ENCODE measurements at places on chromosomes 1 and 21.

DNA sequence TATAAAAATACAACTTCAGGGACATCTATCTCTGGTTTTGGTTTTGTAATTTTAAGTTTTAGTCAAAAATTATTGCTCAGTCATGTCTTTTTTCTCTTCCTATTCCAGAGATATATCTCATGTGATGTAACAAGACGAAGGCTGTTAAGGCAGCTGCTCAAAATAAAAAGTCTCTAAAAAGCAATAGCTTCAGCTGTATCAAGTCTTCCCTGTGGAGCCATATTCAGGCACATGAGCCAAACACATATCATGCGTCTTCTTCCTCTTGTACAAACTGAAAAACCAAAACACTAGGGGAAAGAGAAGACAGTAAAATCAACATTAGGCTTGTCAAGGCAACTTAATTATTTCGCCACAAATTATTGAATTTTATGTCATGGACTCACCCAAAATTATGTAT, 240.7 kb downstream of the NRIP1 start:
- DNase-seq: no peak

DNA sequence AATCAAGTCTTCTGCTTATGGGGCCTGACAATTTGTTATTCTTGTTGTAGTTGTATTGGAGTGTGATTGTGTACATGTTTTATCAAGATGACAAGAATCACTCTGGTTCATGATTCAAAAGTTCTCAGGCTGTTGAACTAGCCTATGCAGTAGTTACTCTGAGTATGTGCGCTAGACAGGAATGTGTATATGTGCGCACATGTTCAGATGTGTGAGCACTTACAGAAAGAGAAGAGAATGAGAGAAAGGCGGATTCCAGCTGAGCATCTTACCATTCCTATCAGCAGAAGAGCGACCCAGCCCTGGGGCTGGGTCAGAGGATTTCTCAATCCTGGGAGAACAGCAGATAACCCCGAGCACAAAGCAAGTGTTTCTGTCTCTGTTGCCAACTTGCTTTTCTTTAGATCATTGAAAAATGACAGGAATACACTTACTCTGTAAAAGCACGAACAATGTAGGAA, 110.8 kb upstream of the HOOK1 start:
- no peak for DNase-seq

DNA sequence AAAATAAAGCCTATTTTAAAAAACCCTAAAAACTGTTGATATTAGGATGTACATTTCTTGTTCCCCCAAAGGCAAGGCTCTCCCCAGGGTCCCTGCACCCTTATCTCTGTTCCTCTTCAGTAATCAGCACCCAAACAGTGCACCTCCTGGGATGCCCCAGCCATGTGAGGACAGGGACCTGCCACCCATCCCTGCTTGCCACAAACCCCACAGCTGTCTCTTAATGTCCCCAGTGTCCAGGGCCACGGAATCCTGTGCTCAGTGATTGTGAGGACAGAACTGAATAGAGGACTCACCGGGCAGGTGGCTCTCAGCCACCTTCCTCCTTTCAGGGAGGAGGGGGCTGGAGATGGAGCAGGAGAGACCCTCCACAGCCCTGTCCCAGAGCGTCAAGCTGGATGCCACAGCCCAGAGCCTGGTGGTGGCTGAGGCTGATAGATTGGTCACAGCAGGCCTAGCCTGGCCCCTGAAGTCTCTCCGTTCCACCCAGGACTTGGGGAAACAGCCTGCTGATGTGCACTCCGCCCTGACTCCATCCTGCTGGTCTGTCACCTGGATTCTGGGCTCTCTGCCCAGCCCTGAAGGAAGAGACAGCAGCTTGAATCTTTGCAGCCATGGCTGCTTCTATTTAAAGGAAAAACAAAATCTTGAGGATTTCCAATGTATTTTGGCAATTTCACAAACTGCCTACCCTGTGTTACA, 23.1 kb downstream of the RNF187 start:
- DNase-seq: no peak

DNA sequence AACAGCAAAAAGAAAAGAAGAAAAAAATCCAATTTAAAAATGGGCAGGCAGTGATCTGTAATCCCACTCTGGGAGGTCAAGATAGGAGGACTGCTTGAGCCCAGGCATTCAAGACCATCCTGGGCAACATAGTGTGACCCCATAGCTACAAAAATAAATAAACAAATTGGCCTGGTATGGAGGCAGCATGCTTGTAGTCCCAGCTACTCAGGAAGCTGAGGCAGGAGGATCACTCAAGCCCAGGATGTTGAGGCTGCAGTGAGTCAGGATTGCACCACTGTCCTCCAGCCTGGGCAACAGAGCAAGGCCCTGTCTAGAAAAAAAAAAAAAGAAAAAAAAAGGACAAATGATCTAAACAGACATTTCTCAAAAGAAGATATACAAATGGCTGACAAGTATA, 99.6 kb downstream of the EIF4G3 start:
- no peak for DNase-seq

DNA sequence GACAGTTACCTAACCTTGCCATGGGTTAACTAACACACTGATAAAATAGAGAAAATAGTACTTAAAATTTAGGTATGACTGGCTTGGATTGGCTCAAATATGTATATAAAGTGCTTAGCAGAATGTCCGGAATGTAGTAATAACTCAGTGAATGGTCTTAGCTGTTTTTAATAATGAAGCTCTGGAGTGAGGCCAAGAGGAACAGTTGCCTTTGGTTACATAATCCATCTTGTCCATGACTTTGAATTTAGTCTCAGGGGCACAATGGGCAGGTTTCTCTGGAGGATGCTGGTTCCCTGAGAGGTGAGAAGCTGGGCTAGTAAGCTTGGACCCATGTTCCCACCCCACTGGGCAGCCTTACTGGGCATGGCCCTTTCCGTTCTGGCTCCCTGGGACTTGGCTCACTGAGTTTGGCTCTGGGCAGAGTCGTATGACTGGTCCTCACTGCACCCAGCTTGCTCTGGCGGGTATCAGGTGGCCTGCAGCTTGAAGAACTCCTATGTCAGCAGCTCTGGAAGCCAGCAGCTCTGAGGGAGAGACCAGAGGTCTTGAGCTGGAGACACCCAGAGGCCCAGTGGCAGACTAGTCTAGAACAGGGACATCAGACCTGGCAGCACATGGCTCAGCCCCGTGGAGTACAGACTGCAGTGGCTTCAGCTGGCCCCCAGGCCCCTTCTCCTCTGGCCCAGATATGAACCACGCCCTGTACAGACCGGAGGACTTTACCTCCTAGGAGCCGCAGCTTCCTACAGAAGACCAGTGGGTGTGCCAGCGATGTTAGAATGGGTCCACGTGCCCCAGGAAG, 40.4 kb downstream of the TENT5C start:
- DNase-seq: no peak

- DNase-seq: no peak
These were observed 70.3 kb downstream of the SERINC2 start for GRCh38 chr1:31483012-31483946.

- DNase-seq: peak; percentile 30
These were observed at the start of gene CATSPERE for GRCh38 chr1:244461245-244462071. TSS of gene CATSPERE (plus strand) at chr1:244461273. CDS start at chr1:244461430, 157 bp downstream.

GRCh38 chr1:67515324-67516080, 85.3 kb upstream of the SERBP1 start:
- DNase-seq: no peak

GRCh38 chr21:25528515-25528914, 78.8 kb downstream of the MRPL39 start:
- no peak for DNase-seq

- DNase-seq: no peak
These were observed 282.9 kb downstream of the PTPRU start for GRCh38 chr1:29519108-29519787.

- DNase-seq: no peak
These were observed 207.9 kb downstream of the RRAGC start for GRCh38 chr1:38651669-38652068.

All from cortex of kidney (tissue), 1 donor.